ENCODE measurements at places on chromosomes 4 and X.

GRCh38 chrX:19017271-19017670, 33.4 kb upstream of the PHKA2 start:
- no peak for DNase-seq

- no peak for DNase-seq
These were observed 601 bp downstream of the SMARCAD1 start for GRCh38 chr4:94208266-94208665.

DNA sequence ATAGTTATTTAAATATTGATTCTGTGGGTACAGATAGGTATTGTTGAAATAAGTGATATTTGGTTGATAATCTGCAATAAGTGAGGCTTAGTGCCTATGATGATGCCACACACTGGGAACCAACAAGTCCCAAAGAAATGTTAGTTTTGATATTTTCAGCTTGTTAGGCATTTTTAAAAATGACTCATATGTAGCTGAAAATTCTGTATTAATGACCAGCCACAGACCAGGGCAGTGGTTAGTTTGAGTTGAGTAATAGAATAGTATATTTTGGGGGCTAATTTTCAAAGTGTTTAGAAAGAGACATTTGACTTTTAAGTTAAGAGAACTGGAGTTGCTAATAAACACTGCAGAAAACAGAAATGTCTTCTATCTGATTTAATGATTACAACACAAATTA, 9.4 kb downstream of the INTU start:
- DNase-seq = no peak

- no peak for DNase-seq
These were observed 42.4 kb downstream of the ATOH1 start for GRCh38 chr4:93870876-93871458.

Data from activated T-cell treated with anti-CD3 and anti-CD28 coated beads for 1 hour (primary cell).